Activated CD4-positive, alpha-beta memory T cell treated with anti-CD3 and anti-CD28 coated beads for 36 hours (primary cell): ENCODE measurements at places on chromosomes 2 and 18. TPM values are rescaled to one million over a fixed set of nuclear protein-coding genes. Genes with fewer than 3 reads are reported as not detected.

Gene CD8B
- 0.57 TPM for total RNA-seq

DNA sequence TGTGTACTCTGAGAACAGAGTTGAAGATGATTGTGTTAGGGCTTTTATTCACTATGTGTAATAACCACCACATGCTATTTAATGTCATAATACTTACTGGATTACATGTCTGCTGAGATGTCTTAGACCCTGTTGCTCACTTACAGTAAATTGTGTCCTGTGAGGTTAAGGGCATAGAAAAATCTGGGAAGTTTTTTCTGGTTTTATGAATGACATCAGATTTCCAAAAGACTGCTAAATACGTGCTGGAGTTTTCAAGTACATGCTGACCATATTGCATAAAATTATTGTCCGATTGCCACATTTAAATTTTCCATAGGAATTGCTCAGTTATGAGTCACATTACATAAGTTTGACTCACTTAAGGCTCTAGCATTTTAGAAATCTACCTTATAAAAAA lies 96.7 kb upstream of the COL5A2 start:
- DNase-seq, result no peak

- no peak for DNase-seq
Measured at GRCh38 chr2:127170452-127171197, 49.5 kb downstream of the CYP27C1 start.

- DNase-seq, result no peak
Measured at GRCh38 chr2:158994920-158995676, 26.7 kb downstream of the TANC1 start.

Gene HES6
- total RNA-seq, result 3.3 TPM

- DNase-seq, result no peak
Measured at GRCh38 chr18:46696268-46696667, 39.2 kb upstream of the LOXHD1 start.

DNA sequence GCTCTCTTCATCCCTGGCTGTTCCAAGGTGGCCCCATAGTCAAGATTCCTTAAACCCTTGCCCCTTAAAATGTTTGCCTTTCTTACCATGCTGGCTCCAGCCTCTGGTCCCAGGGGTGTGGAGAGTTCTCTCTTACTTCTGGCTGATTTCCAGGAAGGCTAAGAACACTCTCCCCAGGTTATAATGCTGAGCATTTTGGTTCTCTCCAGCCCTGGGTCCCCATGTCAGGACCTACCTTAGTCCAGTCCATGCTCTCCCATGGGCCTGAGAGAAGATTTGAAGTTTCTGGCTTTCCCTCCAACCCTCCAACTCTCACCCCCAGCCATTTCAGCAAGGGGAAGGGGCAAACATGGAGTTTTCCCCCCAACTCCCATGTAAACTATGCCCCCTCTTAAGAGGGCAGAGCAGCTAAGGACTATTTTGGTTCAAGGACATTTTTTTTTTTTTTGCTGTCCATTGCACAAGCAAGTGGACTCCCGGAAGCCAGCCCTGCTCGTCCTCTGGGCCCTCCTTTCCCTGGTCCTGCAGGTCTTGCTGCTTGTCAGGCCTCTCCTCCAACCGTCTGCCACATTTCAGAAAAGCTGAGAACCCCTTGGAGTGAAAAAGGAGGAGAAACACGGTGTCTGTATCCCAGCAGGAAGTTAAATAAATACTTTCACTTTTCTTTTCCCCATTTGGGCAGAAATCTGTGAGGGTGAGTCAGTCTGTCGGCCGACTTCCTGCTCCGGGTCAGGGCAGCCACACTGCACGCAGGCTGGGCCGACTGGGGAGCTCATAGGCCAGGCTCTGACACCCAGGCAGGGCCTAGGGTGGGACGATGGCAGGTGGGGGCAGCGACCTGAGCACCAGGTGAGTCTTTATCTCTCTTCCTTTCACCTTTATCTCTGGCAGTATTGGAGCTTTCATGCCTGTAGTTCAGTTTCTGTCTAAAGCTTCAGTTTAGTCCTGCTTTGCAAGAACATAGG lies at the start of gene SP140L:
Gene SP140L (plus strand): TSS at position 741 of the 965 bp plus-strand sequence. CDS start 77 bp downstream, at position 818.
- peak; percentile 87 for DNase-seq

Gene CPLX4
- not detected for total RNA-seq

Gene ALK
- not detected for total RNA-seq

Gene RUFY4
- 1.8 TPM for total RNA-seq

Gene VSNL1
- not detected for total RNA-seq

- no peak for DNase-seq
Measured at GRCh38 chr18:27728659-27729058, 448.3 kb downstream of the CDH2 start.

Gene EML6
- 0.46 TPM for total RNA-seq

DNA sequence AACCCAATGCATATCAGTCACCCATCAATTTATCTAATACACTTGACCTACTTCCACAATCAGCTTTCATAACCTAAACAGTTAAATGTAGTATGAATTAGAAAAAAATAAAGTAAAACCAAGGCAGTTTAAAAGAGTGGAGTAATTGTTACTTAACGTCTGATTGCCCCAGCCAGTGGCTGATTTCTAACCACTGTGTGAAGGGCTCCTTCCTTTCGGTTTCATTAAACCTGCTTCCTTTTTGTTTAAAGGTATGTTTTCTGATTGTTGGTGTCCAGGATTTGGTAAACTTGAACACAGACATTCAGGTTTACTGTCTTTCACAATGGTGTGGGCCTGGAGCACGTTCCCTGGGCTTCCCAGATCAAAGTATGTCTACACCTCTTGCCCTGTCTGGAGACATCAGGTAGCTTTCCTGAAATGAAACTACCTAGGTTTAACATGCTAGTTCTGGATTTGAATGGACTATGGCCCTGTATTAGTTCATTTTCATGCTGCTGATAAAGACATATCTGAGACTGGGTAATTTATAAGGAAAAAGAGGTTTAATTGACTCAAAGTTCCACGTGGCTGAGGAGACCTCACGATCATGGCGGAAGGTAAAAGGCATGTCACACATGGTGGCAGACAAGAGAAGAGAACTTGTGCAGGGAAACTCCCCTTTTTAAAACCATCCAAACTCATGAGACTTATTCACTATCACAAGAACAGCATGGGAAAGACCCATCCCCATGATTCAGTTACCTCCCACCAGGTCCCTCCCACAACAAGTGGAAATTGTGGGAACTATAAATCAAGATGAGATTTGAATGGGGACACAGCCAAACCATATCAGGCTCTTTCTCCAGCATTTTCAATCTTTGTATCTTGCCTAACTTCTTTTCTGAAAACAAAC lies 605.2 kb upstream of the ID2 start:
- DNase-seq, result no peak

Gene MYOM1
- 1.2 TPM for total RNA-seq

GRCh38 chr18:56210520-56210919 lies 427.9 kb downstream of the TXNL1 start:
- DNase-seq, result no peak

DNA sequence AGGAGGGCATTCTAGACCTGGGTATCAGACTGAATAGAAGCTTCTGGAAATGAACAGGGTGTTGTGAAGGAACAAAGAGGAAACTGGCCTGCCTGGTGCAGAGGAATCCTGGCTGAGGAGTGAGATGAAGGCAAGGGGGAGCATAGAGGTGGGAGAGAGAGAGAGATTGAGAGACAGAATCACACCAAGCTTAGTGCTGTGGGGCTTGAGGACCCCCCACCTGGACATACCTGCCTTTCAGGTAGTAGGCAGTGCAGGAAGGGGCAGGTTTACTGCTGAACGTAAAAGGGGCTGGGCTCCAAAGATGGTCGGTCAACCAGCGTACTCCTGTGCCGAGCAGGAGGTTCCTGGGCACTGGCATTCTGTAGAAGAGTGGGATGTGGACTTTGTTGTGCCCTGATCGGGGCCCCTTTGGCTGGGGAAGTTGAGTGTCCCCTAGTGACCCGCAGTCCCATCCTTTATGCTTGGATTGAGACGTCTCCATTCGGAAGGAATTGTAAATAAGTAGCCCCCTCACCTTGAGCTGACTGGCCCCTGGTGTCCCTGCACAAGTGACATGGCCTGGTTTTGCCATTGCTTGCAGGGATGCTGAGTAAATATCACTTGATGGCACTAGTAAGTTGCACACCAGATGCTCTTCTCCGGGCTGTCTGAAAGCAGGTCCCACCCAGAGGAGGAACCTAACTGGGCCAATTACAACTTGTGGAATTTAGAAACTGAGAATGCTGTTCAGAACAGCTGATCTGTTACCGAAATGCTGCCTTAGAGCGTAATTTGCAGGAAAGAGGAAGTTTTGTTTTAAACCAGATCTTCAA lies 1.4 kb downstream of the UBE2F start:
- DNase-seq, result peak; percentile 66

DNA sequence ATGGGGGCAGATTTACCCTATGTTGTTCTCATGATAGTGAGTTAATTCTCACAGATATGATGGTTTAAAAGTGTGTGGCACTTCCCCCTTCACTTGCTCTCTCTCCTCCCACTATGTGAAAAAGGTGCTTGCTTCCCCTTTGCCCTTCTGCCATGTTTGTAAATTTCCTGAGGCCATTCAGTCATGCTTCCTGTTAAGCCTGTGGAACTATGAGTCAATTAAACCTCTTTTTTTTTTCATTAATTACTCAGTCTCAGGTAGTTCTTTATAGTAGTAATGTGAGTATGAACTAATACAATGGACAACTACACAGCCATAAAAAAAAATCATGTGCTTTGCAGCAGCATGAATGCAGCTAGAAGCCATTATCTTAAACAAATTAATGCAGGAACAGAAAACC lies 118.5 kb downstream of the CALCRL start:
- no peak for DNase-seq

DNA sequence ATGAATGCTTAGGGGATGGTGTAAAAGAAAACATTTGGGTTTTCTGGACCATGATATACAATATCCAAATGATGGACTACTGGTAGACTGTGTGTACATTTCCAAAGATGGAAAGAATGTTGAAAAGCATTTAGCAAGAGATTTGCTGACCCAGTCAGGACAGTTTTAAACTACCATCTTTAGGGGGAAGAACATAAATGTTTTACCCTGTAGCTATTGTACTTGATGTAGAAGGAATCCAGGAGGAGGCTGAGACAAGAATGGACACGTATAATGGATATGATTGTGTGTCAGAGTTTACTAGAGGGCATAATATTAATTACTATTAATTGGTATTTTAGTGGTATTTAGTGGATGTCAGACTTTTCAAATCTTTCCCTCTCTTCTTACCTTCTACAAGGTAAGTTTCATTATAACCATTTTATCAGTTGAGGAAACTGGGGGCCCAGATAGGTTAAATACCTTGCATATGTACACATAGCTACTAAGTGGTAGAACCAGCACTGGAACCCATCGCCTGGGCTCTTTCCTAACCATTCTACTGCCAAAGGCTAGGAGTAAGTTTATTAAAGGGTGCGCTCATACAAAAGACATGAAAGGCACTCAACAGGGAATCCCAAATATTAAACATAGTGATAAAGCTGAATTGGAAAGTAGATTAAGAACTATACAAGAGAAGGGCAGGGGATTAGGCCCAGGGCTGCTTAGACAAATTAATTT lies 8.9 kb downstream of the TACR1 start:
- no peak for DNase-seq

DNA sequence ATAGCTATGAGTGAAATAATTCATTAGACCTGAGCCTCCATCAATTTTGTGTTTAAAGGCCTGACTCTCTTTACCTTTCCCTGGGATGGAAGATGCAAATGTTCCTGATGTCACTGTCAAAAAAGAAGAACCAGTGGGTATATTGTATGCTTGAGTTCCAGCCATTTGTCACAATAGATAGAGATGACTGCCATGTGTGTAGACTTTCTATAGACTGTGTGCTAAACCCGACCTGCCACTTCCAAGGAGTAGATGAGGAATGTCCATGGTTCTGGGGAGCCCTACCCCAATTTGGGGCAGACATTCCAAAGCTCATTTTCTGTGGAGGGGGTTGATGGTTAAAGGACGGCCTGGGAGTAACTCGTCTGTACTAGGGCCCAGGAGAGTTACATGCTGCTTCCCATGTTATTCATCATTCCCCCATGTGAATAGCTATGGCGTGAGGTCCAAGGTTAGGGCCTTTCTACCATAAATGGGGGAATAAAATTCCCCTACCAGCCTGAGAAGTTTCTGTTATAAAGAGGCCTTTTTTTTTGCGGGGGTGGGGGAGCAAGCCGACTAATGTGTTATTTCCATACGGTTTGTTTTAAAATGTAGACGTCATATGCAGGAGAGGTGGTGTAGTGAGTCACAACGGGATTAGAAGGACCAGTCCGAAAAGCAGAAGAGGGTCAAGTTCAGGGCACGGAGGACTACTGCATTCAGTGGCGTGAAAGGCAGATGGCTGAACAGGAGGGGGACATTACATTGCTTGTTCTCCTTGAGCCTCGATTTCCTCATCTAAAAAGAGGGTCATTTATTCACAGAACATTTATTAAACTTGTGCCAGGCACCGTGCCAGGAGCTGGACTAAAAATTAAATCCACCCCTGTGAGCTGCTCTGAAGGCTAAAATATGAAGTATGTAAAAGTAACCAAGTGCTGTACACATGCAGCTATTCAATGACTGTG lies 24.0 kb downstream of the IL1B start:
- DNase-seq, result no peak
